ENCODE measurements at places on chromosomes 1 and 21.
A peak's percentile ranks its signal among the peaks of the same experiment; 100 is the strongest.

- no peak for DNase-seq
Measured at GRCh38 chr1:6334261-6334993, 59.1 kb downstream of the ACOT7 start.

DNA sequence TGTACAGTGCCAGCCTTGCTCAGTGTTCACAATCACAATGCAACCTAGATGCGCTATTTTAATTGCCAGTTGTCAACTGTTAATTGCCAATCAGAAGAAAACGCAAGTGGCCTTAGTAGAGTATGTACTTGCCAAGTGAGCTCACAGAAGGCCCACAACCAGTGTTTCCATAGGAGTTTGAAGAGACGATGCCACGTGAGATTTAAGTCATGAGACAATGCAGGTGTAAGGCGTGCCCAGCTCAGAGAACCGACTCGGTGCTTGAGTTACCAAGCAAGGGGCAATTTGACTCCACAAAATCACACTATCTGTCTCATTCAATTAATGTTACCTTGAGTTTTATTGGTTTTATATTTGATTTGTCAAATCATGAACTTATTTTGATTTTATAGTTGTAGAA is 65.6 kb downstream of the TEX35 start:
- DNase-seq: no peak

DNA sequence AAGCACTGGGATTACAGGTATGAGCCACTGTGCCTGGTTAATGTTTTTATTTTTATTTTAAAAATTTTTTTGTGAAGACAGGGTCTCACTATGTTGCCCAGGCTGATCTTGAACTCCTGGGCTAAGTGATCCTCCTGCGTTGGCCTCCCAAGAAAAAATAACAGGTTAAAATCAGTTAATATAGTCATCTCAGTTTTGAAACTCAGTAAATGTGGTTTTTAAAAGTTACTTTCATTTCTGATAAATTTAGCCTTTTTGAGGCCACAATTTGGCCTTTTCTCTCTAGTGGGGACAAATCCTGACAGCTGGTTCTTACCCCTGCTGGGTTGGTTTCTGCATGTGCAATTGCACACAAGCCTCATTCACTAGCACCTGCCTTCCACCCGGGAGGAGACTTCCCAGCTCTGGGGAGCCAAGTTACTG is 13.3 kb downstream of the PMF1 start:
- no peak for DNase-seq

- no peak for DNase-seq
Measured at GRCh38 chr1:1954831-1955441, 35.9 kb upstream of the TMEM52 start.

DNA sequence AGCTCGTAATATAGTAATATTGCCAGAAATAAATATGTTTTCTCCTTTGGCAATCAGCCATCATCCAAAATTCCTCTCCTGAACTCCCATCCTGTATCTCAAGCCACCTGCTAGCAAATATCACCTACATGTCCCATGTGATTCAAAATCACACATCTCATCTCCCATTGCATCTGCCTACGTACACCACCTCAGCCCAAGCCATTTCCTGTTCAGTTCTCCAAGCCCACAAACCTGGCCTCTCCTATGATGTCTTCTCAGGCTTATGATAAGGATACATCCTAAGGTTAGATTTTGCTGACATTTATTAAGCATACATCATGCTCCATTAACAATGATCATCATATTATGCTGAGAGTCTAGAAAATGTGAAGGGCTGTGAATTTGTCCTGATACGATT is 31.9 kb upstream of the DEGS1 start:
- no peak for DNase-seq

- DNase-seq: no peak
Measured at GRCh38 chr1:201983380-201983805, 945 bp downstream of the RNPEP start.

DNA sequence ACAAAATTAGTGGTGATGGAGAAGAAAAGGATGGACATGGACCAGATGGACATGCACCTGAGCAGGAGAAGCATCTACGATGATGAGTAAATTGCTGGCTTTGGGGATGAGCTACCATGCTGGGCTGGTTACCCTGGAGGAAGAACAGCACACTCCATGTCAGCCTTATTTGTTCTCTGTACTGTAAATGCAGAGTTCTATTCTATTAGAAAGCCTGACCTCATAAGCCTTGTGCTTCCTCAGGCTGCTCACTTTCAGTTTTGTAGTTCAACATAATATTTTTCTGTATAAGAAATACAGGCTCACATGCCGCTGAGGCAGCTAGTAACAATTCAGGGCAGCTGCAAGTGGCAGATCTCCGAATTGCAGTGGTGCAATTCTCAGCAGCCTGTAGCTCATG is 249.6 kb downstream of the PLA2G4A start:
- DNase-seq: no peak

DNA sequence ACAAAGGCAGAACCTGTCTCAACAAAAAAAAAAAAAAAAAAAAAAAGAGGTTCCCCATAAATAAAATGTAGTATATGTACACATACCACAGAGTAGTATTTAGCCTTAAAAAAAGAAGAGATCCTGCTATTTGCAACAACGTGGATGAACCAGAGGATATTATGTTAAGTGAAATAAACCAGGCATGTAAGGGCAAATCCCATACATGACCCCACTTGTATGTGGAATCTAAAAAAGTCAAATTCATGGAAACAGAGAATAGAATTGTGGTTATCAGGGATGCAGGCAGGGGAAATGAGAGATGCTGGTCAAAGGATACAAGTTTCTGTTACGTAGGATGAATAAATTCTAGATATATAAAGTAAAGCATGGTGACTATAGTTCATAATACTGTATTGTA is 16.7 kb downstream of the SLC44A3 start:
- DNase-seq: no peak

GRCh38 chr1:1915911-1916840 is 1.1 kb downstream of the CALML6 start:
- DNase-seq: no peak

DNA sequence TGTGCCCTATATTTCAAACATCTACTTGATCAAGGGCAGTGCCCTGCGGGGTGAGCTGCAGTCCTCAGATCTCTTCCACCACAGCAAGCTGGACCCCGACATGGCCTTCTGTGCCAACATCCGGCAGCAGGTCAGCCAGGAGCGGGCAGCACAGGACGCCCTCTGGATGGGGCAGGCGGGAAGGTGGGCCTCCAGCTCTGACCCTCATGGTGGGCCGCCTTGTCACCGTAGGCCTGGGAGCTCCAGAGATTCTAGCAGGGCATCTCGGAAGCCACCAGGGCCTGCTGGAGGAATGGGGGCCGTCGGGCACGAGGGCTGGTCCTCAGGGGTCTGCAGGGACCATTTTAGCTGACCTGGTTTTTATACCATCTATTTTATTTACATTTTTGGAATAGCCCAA is 15.6 kb upstream of the MFN2 start:
- DNase-seq: no peak

- DNase-seq: no peak
Measured at GRCh38 chr1:7025013-7025412, 239.8 kb downstream of the CAMTA1 start.

GRCh38 chr1:17207966-17208418 is 3.1 kb downstream of the PADI1 start:
- DNase-seq: peak; percentile 36

DNA sequence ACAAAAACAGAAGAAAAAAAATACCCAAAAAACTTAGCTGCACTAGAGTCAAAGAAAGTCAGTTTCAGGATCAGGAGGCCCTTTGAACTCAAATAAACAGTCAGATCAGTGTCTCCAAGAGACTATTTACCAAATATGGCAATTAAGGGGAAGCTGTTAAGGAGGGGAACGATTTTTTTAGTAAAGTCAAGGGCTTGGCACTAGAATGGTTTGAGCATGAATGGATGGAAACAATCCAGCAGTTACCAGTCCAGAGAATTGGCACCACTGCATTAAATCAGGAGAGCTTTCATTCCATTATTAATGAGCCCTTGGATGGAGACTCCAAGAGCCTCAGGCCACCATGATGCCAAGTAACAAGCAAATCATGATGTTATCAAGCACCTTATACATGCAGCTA is 7.2 kb downstream of the TRAPPC3 start:
- DNase-seq: no peak

All from stimulated activated CD8-positive, alpha-beta memory T cell treated with anti-CD3 and anti-CD28 coated beads, Interleukin-4, amount 100 ng/mL, for 4 hours (primary cell).